Karpas-422 (cell line): ENCODE measurements at places on chromosomes 6 and 20. TPM values are rescaled to one million over a fixed set of nuclear protein-coding genes. Genes with fewer than 3 reads are reported as not detected.

Gene TCP11
- 0.11 TPM in 1 of 2 replicates, not detected in the other for total RNA-seq

Gene PTK6
- 0.51 TPM in 1 of 2 replicates, not detected in the other for total RNA-seq

Gene PNLDC1
- total RNA-seq: 0.11 TPM in 1 of 2 replicates, not detected in the other

Gene TMEM200A
- total RNA-seq: not detected in 2 replicates

Gene MCHR2
- not detected in 2 replicates for total RNA-seq

Gene DLK2
- total RNA-seq: 1.5 and 3.1 TPM in 2 replicates

Gene CCDC28A
- total RNA-seq: 43.8 and 55.2 TPM in 2 replicates

Gene SIRPG
- not detected in 2 replicates for total RNA-seq

Gene IRF4
- not detected in 2 replicates for total RNA-seq

Gene MAP7
- not detected in 2 replicates for total RNA-seq

Gene ANGPT4
- total RNA-seq: not detected in 2 replicates
